ENCODE measurements at places on chromosomes 3 and 15.

DNA sequence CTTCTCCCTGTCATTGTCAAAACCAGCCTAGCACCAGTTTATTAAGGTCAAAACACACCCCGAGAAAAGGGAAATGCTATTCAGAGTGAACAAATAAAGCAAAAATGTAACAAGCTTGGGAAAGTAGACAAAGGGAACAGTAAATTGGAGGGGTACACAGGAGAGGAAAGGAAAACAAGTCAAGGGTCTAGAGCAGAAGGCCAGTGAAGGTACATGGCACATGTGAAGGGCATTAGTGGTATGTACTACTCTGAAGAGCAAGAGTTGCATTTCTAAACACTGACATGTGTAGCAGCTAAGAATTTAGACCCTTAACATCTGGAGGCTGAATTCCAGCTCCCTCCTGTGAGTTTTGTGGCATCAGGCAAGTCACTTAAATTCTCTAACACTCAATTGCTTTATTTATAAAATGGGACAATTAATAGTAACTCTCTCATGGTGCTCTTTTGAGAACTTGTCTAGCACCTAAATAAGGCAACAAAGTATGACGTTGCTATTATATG lies 244.3 kb upstream of the ADAMTS9 start:
- no peak for DNase-seq

DNA sequence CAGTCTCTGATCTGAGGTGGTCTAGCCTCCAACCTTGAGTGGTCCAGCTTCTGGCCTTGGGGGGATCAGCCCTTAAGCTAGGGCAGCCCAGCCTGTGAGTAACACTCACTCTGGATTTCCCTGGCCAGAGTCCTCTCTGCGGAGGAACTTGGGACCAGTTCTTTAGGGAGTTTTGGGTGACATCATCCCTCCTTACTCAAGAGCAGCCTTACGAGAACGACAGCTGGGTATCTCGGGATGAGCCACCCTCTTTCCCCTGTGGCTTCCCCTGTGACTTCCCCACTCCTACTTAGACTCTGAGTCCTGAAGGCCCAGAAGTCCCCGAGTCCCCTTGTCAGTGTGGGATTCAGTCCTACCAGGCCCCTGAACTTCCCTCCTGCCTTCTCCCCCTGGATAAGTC lies 10.2 kb upstream of the PLXND1 start:
- no peak for DNase-seq

DNA sequence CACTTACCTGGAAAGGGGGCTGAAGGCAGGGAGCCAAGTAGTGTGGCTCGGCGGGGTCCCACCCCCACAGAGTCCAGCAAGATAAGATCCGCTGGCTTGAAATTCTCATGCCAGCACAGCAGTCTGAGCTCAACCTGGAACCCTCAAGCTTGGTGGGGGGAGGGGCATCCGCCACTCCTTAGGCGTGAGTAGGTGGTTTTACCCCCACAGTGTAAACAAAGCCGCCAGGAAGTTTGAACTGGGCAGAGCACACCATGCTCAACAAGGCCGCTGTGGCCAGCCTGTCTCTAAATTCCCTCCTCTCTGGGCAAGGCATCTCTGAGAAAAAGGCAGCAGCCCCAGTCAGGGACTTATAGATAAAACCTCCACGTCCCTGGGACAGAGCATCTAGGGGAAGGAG lies 156.3 kb downstream of the KBTBD8 start:
- no peak for DNase-seq

DNA sequence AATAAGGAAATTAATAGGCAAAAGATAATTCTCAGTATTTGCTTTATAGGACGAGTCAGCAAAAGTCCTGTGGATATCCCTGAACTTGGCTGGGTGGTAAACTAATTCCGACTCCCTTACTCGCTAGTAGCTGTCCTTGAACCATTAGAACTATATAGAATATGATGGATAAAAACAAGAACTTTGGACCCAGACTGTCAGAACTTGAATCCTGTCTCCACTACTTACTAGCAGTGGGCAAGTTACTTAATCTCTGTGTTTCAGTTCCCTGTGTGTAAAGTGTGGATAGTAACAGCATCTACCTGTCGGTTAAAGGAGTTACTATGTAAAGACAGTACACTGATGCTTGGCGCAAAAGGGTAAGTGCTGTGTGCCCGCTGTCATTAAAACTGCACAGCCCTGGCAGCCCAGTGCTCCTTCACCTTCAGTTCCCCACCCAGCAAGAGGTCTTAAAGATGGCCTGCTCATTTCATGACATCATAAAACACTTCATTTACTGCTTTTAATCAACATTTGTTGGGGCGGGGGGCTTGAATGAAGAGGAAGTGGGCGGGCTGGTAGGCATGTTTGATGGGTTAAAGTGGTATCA lies 7.3 kb downstream of the TPM1 start:
- DNase-seq, result no peak

DNA sequence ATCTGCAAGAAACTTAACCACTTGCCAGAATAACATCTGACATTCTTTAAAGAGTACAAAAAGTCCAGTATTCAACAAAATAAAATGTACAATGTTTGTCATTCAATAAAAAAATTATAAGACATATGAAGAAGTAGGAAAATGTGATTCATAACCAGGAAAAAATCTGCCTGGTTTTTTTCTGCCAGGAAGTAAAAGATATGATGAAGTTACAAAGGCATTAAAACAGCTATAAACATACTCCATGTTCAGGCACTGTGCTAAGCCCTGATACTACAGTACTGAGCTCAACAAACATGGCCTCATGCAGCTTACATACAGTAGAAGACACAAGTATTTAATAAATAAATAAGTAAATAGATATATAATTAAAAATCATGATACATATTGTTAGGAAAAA lies 178.4 kb upstream of the STT3B start:
- no peak for DNase-seq

GRCh38 chr15:40279437-40280141 lies 3.3 kb downstream of the ANKRD63 start:
- peak; percentile 24 for DNase-seq

- DNase-seq, result no peak
Measured at GRCh38 chr3:52892625-52893311, 4.6 kb downstream of the STIMATE start.

DNA sequence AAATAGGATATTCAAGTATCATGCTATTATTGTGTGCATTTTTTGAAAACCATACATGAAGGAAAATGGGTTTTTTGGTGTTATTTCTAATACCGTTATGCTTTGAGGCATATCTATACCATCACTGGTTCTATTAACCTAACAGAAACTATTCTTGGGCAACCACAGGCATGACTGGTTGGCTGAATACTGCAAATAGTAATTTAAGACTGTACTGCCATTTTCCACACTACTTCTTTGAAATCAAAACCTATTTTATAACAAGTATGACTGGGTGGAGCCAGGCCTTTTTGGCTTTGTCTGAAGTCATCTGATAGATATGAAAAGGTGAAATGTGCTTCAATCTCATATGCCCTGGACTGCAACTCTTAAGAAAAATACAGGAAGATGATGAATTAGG lies 115.1 kb downstream of the ULK4 start:
- DNase-seq, result no peak

DNA sequence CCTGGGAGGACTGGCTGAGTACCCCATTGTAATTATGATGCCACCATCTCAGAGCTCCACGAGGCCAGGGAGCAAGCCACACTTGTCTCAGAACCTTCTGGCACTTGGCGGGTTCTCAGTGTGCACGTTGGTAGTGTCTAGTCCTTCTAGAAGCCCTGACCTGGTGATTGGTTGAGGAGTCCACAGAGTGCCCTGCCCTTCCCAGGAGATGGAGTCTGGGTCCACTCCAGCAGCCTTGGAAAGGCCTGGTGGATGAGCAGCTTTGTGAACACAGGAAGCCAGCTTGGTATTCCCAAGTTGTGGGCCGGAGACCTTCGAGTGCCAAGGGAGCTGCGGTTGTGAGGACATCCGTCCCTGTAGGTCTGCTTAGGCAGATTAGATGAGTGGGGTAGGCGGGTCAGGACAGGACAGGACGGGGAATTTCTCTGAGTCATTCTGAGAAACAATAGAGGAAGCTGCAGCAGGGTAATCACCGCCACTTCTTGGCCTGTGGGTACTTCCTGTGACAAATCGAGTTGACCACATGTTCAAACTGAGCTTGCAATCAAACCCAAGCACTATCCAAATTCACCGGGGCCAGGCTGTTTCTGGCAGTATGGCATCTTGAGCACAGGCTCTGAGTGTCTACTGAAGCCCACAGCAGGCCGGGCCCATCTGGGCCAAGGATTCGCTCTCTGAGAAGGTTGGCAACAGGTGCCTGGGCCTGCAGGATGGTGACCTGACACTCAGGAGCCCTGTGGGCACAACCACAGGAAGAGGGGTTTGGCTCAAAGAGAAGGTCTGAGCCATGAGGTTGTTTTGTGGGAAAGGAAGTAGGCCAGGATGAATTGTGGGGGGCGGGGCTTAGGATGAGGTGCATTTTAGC lies 71.5 kb upstream of the PLXNA1 start:
- DNase-seq, result peak; percentile 45

GRCh38 chr3:62874711-62875557 lies at the start of gene CADPS:
Gene CADPS, minus strand, starts transcription at chr3:62875416. Its CDS starts 387 bp downstream, at chr3:62875029.
- no peak for DNase-seq

DNA sequence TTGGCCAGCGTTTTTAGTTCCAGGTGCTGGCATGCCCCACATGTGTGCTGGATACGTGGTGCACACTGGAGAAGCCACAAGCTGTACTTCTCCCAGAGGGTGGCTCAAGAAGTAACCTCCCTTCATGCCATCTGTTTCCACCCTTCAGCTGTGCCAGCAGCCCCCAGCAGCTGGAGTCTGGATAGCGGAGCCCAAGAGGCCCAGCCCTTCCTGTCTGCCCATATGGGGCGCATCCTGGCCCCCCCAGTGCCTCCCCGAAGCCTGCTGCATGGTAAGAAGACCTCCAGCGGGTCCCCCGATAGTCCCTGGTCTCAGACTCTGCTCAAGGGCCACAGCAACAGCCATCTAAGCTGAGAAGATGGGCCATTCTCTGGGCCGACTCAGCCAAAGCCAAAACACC lies 5.8 kb upstream of the MANF start:
- no peak for DNase-seq

- DNase-seq, result no peak
Measured at GRCh38 chr3:13113346-13114330, 40.4 kb upstream of the IQSEC1 start.

DNA sequence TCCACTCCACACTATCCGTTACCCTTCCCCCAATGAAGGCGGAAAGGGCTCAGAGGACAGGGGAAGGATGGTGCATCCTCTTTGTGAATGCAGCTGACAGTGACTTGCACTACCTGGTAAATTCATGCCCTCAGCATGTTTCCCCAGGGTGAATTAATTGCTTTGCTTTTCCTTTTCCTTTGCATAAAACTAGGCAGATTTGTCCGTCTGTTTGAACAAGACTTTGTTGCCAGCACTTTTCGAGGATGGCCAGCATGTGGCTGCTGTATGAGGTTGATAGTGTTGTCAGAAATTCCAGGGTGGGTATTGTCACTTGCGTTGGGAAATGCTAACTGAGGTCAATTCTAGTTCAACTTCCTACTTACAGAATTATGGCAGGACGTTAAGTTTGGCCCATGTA lies 79.0 kb upstream of the RARB start:
- no peak for DNase-seq

GRCh38 chr15:84001037-84001436 lies 234.5 kb upstream of the GOLGA6L4 start:
- DNase-seq, result no peak

All from stimulated activated CD8-positive, alpha-beta memory T cell treated with anti-CD3 and anti-CD28 coated beads, Interleukin-15, amount 100 ng/mL, for 4 hours (primary cell).